ENCODE measurements at places on chromosomes 11 and 22.

GRCh38 chr11:12140186-12140793, 29.9 kb downstream of the MICAL2 start:
- no peak for DNase-seq

GRCh38 chr11:93505703-93506102, 37.5 kb downstream of the SMCO4 start:
- no peak for DNase-seq

GRCh38 chr11:97136067-97136466, 746.3 kb downstream of the JRKL start:
- DNase-seq, result no peak

GRCh38 chr11:99154277-99154676, 133.5 kb downstream of the CNTN5 start:
- no peak for DNase-seq

GRCh38 chr11:85874265-85874664, 19.1 kb downstream of the CCDC83 start:
- DNase-seq, result no peak

DNA sequence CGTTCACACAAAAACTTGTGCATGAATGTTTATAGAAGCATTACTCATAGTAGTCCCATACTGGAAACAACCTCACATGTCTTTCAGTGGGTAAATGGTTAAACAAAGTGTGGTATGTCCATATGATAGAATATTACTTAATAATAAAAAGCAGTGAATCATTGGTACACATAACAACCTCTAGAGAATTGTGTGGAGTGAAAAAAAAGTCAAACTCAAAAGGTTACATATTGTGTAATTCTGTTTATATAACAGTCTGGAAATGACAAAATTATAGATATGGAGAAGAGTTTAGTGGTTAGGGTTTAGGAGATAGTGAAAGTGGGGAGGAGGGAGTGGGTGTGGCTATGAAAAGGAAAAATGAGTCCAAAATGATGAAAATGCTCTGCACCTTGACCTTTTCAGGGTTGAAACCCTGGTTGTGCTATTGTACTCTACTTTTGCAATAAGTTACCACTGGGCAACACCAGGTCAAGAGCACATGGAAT, 243.4 kb upstream of the DDI1 start:
- no peak for DNase-seq

DNA sequence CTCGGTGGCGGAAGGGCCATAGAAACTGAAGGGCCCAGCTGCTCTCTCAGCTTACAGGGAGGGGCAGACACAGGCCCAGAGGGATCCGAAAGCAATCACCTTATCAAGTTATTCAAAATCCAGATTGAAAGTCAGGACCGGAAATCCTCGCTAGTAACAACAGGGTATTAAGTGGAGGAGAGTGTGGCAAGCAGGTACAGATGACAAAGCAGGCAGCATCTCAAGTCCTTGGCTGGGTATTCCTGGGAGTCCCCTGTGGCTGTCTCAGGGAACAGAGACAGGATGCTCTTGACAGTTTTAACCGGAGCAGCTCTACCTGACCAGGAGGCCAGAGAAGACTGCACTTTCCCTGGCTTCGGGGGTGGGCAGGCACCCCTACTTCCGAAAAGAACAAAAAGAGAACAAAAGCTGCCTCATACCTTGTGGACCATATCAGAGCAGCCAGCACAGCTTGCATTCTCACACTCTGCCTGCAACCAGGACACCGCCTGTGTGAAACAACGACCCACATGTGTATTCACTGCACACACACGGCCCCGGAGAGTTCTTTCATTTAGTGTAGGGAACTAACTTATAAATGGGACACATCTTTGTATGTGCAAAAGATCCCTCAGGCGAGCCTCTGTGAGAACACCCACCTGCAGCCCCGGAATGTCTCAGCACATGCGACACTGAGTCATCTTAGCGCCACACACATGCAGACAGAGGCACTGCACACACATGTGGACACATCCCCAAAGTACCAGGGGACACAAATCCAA, 78.3 kb downstream of the MICAL3 start:
- DNase-seq, result no peak

- no peak for DNase-seq
These were observed at the start of gene UBQLN3 for GRCh38 chr11:5509803-5510202. Gene UBQLN3 (minus strand): TSS chr11:5509957. CDS start chr11:5509558, 399 bp downstream.

DNA sequence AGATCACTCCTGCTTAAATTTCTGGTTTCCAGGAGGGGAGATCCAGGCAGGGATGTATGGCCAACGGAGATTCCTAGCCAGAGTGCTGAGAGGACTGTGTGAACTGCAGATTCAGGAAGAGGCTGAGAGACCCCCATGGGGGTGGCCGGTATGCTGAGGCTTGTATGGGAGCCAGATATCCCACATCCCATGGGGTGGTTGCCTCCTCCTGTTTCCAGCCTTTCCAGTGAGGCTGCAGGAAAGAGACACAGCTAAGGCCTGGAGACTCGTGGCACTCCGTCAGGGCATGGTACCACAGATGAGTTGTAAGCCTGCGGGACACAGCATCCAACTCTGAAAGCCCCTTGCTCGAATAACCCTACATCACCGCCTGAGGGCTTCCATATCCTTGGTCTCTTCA, 1.4 kb upstream of the MYOD1 start:
- DNase-seq, result no peak

DNA sequence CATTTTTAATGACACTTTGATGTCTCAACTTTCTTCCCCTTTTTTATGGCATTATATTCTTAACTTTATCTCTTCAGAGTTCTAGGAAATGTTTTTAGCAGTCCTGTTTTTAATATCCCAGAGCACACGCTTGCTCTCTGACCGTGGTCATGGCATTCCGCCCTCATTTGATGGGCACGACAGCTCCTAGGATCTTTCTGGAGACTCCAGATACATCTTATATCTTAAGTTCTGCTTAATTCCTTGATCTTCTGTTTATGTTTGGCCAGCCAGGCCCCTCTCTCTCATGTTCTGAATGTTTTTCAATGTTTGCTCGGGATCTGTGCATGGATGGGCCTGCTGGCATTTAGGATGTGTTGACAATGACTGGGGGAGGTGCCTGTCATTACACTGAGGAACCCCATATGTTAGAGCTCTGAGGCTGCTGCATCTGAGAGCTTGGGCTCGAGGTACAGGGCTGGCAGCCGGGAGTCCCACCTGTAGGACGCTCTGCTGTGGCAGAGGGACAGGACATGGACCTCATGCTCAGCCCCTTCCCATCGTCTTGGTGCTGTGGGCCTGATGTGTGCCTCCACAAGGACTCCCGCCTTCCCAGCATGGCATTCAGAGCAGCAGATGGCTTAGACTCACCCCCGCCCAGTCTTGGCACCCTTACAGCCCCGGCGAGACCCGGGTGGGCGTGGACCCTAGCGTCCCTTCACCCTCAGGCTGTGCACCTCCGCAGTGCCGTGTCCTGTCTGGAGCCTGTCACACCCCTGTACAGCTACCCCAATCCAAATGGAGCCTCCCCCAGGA, 75.0 kb downstream of the CDKN1C start:
- DNase-seq, result no peak

- DNase-seq, result no peak
These were observed 7.1 kb downstream of the GALR3 start for GRCh38 chr22:37830093-37830842.

DNA sequence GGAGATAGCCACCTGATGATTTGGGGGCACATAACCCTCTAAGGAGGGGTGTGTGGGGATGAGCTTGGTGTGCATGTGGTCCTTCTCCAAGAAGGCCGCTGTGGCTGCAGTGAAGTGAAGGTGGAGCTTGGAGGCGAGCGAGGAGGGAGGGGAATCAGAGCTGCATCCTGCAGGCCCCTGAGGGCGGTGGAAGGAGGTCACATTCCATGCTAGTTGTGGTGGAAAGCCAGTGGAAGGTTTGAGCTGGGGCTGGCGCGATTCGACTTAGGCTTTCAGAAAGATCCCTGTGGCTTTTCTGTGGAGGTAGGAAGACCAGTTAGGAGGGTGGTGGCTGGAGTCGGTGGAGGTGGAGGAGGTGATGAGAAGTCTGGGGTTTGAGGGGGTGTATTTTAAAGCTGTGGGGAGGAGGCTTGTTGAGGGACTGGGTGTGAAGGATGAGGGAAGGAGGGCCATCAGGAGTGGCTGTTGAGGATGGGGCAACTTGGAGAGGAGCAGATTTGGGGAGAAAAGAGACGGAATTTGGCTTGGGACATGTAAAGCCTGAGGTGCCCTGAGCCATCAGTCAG, 62.0 kb downstream of the TBC1D22A start:
- DNase-seq, result no peak

- DNase-seq, result no peak
These were observed 489 bp downstream of the NUP98 start for GRCh38 chr11:3796801-3797328.

DNA sequence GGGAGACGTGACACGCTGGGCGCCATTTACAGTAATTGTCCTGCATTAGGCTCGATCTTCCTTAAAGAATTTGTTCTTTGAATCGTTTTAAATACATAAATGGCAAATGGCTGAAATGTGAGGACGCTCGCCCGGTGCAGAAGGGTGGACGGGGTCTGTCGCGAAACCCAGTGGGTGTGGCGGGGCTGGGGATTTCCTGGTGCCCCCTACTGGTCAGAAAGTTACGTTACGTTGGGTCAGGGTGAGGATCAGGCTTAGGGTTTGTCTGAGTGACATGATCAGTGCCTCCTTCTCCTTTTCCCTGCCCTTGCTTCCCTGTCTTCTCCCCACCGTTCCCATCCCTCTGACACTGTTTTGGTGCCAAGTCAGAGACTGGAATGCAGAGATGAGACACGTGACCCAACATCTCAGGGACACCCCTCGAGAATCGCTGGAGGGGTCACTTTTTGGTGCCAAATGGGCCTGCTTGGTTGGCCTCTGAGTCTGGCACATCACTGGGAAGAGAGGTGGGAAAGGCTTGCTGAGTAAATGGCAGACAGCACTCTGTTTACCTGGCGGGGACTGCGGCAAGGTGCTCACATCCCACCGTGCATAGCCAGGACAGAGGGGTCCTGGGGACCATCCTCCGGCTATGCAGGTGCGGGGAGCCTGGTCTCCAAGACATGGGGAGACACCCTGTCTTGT, 1107.6 kb downstream of the BRD1 start:
- DNase-seq, result no peak

- no peak for DNase-seq
These were observed 434.3 kb downstream of the RAB38 start for GRCh38 chr11:87740968-87741367.

GRCh38 chr11:8598506-8598905, 4.5 kb upstream of the STK33 start:
- DNase-seq, result no peak

DNA sequence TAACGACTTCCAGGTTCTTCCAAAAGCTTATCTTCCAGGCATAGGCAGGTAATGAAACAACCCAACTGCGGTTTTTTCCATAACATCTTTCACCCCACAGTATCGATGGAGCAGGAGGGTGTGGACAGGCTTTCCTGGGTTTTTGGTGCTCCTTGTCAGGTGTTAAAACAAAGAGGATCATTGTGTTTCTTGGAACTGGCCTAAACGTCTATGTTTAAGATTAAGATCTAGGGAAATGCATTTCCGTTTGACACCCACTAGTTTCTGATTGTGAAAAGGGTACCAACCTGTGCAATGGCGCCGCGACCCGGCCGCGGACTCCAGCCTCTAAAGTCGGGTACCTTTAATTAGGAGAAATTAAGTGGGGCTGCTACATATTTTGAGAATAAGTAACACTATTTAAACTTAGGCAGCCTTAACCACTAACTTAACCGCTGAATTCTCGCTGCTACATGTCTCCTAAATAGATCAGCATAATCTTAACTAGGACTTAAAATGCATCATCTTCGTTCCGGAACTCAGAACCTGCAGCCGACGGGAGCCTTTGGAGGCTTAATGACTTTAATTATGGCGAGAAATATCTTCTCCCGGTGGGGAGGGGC, 31.5 kb downstream of the C22orf31 start:
- DNase-seq, result no peak

- DNase-seq, result no peak
These were observed 31.4 kb downstream of the NUMA1 start for GRCh38 chr11:72048766-72049460.

GRCh38 chr22:23530766-23531282, 49.3 kb downstream of the IGLL1 start:
- DNase-seq, result no peak

DNA sequence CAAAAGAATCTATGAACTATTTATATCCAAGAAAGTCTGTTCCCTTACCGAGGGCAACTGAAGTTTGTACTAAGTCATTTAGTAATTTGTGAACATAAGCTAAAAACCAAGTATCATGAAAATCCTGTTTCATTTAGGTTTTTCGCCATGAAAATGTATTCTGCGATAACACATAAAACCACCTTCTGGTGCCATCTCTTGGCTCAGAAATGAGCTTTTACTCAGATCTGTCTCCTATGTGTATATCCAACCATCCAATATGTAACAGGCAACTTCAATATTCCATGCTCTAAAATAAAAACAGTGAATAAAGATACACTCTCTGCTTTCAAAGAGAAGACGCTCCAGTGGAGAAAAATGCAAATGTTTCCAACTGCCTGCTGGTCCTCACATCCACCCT, 118.1 kb upstream of the BID start:
- DNase-seq, result no peak

GRCh38 chr11:28461846-28462245, 353.7 kb downstream of the METTL15 start:
- DNase-seq, result no peak

GRCh38 chr22:22127100-22127499, 117.5 kb upstream of the VPREB1 start:
- DNase-seq, result no peak

- DNase-seq, result no peak
These were observed 7.5 kb downstream of the TSPAN4 start for GRCh38 chr11:849951-850774.

- DNase-seq, result no peak
These were observed 8.0 kb downstream of the RAB6A start for GRCh38 chr11:73752903-73753302.

GRCh38 chr11:16261836-16262644, 94.3 kb downstream of the SOX6 start:
- no peak for DNase-seq

DNA sequence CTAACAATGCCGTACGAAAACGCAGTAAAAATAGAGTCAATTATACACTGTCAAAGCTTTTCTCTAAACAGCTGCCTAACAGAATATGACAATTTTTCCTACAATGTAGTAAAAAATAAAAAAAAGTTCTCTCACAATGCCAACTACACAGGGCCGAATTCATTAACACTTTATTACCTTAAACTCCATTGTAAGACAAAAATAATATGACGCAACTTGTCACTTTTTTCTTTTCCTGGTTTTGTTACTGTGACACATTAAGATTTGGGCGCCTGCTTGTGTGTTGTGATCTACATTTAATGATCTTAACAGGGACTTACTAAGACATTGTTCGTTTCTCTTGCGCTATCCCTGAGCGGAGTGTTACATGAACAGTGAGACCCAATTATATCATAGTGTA, 204.1 kb downstream of the INSC start:
- DNase-seq, result no peak

DNA sequence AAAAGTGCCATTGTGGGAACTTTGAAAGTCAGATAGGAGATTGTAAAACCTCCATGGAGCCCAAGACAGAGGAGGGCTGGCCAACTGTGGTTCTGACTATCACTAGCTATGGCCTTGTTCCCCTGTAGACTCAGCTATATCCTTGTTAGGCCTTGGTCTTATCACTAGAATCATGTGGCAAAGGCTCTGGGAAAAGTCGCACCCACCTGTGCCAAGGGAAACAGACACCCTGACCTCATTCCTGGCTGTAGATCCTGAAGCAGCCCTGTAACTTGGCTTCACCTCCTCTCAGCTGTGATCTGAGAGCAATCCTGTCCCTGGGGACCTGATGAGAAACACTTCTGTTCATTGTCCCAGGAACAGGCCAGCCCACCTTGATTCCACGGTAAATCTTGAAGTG, 566.2 kb downstream of the TMEM135 start:
- no peak for DNase-seq

- DNase-seq, result no peak
These were observed 114.6 kb upstream of the SESN3 start for GRCh38 chr11:95345651-95346050.
